ENCODE measurements at places on chromosomes 2 and 18.

DNA sequence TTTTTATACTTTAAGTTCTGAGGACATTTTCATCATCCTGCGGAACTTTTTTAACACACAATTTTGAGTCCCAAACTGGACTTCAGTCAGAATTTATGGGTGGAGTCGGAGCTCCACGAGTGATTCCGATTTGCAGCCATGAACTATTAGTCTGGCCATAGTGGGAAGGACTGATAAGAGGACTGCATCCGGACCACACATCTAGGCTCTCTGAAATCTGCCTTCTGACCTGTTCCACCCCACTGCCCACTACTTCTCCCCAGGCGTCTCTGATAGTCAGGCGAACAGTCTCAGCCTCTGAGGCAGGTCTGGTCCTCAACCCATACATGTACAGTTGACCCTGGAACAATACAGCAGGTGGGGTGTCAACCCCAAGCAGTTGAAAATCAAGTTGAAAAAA, 5.2 kb downstream of the MRPL35 start:
- no peak for DNase-seq

DNA sequence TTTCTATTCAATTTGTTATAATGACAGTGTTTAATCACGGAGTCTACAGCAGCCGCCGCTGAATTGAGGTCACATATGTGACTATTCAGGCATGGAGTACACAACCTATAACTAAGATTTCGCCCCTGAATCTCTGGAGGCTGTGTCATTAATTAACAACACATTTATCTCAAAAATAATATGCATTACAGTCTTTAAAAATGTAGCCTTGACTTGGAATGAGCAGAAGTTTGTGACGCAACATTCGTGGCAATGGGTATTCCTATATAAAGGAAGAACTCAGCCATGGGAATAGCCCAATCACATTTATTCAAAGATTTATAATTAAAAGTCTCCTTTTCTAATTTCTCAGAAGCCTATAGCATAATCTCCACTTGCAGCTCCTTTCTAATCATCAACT, 60.6 kb upstream of the LYPD1 start:
- no peak for DNase-seq

DNA sequence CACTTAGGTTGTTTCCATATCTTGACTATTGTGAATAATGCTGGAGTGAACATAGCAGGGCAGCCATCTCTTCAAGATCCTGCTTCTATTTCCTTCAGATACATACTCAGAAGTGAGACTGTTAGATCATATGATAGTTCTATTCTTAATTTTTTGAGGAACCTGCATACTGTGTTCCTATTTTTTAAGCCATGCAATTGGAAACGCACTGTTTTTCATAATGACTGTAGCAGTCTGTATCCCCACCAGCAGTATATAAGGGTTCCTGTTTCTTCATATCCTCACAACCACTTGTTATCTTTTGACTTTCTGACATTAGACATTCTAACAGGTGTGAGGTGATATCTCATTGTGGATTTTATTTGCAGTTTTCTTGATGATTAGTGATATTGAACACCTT, 15.5 kb downstream of the NEURL3 start:
- no peak for DNase-seq

- DNase-seq, result no peak
Observed at GRCh38 chr2:48341551-48342133, 188.3 kb upstream of the STON1 start.

GRCh38 chr18:47748093-47748796, 182.2 kb downstream of the SMAD2 start:
- DNase-seq, result no peak

DNA sequence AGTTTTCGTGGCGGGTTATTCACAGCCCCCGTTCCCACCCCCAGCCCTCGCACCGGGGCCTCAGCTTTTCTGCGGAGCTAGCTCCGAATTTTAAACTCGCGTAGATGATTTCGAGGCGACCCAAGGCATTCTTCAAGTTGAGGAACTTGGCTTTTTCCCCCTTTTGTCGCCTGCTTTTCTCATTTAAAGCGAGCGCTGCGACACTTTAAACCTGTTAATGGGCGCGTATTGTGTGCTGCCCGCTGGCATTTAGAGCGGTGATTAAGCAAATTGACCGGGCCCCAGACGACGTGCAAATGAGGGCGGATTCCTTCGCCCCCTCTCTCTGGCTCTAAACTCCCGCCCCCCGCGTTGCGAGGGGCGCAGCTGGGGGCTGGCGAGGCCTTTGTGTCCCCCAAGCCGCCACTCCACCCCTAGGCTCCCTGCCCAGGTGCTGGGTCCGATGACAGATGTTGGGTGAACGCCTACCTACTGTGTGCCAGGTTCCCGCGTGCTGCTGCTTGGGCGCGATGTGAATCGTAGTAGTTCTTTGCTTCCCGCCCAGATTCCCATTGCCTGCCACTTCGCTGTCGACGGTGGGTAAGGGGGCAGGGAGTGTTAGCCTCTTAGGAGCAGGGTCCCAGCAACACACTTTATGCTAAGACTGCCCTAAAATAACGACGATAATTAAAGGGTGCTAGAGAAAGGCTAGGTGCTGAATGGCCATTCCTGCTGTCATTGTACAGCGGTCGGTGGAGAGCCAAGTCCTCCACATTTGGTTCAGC, 1.9 kb downstream of the TCF7L1 start:
- no peak for DNase-seq

- DNase-seq, result no peak
Observed at GRCh38 chr2:144771348-144771747, 251.4 kb upstream of the ZEB2 start.

- DNase-seq, result no peak
Observed at GRCh38 chr2:193867454-193867853, 1672.7 kb upstream of the TMEFF2 start.

GRCh38 chr2:10260130-10260529, 42.6 kb upstream of the HPCAL1 start:
- no peak for DNase-seq

DNA sequence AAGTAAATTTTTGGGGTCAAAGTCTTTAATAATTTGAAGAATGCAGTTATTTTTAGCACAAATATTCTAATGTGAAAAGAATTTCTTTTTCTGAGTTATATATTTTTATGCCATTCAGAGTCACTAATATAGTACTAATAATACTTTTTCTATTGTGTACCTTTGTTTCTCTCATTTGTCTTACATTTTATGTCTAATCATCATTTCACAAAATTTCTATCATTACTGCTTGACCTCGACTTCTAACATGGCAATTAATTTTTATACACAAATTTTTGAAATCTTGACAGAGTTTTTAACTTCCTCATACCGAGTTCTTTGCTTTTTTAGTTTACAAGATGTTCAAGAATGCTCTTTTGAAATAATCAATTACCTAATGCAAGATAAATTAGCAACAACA, 8.4 kb upstream of the CPS1 start:
- no peak for DNase-seq

DNA sequence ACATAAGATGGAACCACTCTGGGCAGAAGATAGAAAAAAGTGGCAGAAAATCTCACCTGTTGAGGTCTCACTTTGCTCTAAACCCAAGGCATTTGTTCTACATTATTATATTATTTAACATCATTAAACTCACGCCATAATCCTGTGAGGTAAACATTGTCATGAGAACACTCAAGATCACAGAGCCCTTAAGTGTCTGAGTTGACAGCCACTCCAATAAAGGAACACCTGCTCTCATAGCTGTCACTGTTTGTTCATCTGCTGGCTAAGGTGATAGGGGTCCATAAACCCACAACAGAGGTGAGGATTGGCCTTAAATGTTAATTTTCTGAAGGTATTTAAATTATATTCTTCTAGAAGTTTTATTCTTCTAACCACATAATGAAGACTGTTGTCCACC, 439.7 kb downstream of the RIT2 start:
- DNase-seq, result no peak

DNA sequence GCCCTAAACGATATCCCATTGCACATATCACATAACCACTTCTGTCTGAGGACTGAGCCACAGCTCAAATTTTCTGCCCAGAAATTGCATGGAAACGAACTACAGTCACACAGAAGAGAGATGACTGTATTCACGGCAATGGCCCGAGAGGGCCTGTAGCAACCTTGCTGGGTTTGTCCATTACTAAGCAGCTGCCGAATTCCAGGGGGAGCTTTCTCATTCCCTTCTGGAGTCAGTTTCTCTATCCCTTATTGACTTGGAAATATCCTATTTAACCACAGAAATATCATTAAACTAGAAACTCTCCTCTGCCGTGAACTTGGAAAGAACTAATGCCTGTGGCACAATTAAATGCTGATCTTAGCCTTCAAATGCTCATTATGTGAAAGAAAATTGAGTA, 183.9 kb downstream of the DNER start:
- DNase-seq, result no peak

DNA sequence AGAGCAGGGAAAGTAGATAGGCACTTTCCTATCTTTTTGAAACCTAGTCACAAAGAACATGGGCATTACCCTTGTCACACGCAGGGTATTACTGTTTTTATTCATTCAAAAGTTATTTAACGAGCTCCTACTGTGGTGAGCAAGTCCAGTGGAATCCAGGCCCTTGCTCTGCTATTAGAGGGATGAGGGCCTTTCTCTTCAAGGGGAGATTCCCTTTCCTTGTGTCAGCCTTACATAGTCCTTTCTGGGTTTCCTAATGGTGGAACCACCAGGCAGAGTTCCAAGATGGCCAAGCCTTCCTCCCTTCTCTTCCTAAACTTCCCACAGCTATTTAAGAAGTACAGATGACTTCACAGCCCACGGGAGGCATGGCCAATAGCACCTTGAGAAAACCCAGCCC, 64.6 kb downstream of the SPTBN1 start:
- no peak for DNase-seq

DNA sequence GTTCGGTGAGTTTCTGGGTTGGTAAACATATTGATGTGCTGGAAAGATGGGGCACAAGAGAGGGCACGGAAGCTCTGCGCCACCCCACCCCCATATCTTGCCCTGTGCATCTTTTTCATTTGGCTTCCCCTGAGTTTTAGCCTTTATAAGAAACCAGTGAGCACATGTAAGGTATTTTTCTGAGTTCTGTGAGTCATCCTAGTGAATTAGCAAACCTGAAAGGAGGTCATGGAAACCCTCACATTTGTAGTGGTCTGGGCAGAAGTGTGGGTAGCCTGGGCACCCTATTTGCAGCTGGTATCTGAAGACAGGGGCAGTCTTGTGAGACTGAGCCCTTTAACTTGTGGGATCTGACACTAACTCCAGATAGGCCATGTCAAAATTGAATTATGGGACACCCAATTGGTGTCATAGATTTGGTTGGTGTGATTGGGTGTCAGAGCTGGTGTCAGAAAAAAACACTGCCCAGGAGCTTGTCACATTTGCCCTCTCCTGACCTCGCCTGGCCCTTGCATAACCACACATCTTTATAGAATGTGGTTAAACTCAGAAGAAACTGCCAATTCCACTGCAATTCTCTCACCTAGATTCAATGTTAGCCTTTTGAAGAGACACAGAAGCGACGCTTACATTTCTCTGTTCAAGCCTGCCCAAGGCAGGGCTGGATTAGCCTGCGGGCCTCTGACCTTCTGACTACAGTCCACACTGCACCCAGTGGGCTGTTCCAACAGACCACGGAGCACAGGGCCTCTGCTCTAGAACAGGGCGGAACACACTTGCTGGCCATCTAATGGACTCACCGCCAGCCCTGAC, 12.0 kb upstream of the GALM start:
- no peak for DNase-seq

GRCh38 chr18:63185984-63186383, 133.6 kb downstream of the BCL2 start:
- DNase-seq, result no peak

DNA sequence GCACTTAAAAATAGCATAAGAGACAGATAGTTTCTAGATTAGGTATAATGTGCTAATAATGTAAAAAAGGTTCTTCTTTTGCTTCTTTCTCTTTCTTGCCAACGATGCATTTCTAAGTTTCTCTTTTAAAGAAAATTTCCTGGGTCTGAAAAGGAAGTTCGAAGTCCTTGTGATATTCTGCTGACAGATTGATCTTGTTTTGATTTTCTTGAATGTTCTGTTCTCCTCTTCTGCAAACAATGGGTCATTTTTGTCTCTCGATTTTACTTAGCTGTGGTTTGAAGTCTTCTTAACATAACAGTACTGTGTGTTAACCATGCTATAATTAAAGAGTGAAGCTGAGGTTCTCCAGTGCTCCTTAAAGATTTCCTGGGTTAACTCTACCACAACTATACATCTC, 61.1 kb upstream of the ACYP2 start:
- DNase-seq, result no peak

DNA sequence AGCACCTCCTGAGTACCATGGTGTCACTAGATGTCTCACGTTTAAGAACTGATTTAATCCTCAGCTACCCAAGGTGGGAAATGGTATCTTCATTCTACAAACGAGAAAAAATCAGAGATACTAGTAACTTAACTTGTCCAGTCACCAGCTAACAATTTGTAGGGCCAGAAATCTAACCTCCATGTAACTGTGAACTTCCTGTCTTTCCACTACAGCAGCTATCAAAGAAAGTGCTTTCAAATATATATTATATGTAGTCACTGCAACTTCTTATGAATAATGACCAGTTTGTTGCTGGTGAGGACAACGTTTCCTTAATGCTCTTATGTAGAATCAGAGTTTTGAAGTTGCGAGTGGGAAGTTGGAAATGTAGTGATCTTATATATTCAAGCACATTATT, 1.9 kb downstream of the REV1 start:
- no peak for DNase-seq

Measured in GOT3 (cell line).